ENCODE measurements at places on chromosomes 7 and 10.

- no peak for DNase-seq
Measured at GRCh38 chr7:43664681-43665080, 64.6 kb downstream of the COA1 start.

GRCh38 chr10:123604506-123604905 lies 61.6 kb upstream of the GPR26 start:
- no peak for DNase-seq

GRCh38 chr7:123805287-123805686 lies 39.7 kb upstream of the HYAL4 start:
- DNase-seq: no peak

DNA sequence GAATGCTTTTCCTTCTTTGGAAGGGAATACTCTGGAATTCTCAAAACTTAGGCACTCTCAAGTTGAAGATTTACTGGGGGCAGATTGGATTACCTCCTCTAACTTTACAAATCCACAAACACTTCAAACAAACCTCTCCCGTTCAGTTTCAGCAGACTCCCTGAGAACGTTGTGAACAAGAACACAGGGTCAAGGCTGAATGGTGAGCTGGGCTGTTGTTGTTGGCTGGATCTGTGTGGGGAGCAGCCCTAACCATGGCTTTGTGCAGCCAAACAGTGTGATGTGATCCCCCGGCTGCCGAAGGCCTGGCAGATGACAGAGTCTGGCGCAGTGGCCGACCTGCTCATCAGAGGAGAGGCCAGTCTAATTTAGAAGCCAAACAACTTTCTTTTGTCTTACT lies 93.1 kb downstream of the BMPER start:
- DNase-seq: no peak
